Fibroblast of upper back skin (primary cell): ENCODE measurements at places on chromosomes 11 and 22.
A peak's percentile ranks its signal among the peaks of the same experiment; 100 is the strongest.

DNA sequence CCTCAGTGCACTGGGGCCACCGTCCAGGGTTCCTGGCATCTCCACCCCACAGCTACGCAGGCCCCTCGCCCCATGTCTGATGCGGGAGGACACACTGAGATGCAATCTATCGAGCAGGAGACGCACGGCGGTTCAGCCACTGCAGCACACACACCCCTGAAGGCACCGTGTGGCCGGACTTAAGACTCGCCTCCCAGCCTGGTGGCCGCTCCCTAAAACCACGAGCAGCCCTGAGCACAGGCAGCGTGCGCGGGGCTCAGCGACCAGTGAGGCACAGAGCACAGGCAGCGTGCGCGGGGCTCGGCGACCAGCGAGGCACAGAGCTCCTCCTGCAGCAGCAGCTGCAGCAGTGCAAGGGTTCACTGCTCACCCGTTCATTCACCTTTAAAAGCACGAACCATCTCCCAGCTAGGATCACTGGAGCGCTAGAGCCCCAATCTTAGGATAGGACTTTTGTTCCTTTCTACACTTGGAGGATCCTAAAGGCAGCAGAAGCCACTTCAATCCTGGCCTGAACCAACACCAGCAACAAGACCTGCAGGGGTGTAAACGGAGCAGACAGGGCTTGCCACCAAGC, 31.4 kb downstream of the TOLLIP start:
- DNase-seq = no peak

GRCh38 chr11:43589601-43590250, 90.8 kb upstream of the HSD17B12 start:
- DNase-seq = no peak

DNA sequence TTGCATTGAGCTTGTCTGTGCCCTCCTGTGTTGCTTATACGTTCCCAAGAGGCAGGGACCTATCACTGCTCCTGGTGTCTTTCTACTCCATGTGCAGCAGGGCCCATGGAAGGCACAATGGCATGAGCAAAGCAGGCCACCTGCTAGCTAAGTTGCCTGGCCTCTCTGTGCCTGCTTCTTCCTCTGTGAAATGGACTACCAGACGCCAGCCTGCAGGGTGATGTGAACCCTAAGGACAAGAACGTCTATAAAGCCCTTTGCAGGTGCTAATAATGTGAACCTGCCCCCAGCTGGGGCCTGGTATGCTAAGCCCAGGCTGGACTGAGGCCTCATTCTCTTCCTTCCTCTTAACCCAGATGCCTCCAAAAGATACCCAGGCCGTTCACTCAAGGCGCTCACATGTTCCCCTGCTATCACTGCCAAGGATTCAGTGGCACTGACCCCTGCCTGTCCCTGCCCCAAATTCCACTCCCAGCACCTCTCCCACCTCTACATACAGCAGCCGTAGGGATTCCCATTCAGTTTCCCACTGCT, 4.0 kb downstream of the GUCD1 start:
- no peak for DNase-seq

GRCh38 chr11:2846056-2846455, 39.5 kb downstream of the CDKN1C start:
- DNase-seq = peak; percentile 45

DNA sequence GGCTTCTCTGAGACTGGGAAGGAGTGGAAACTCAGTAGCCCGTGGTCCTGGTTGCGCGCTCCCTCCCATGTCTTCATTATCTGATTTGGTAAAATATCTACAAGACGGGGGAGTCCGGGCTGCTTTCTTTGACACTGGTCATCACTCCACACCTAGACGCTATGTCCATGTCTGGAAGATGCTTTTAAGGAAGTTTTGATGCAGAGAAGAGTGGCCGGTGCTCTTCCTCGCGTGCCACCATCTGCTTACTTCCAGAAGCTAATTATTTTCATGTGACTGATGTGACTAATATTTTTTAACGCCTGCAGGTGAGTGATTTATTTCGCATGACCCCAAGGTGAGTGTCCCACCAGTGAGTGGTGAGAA, 339 bp upstream of the TRIM21 start:
- no peak for DNase-seq

DNA sequence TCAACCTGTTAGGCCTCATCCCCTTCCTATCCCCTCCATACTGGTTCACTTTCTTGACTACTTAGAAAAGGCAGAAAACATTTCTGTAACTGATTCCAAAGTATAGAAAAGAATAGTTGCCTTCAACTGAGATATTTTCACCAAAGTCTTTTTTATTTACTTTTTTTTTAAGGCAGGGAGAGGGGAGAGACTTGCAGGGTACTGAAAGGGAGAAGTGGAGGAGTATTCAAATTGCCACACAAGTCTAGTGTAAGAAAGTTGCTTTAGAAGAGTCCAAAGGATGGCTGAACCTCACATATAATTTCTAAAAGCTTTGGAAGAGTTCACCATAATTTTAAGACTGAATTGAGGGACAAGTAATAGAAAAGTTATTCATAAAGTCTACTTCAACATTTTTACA, 6.3 kb downstream of the PHF21A start:
- no peak for DNase-seq

DNA sequence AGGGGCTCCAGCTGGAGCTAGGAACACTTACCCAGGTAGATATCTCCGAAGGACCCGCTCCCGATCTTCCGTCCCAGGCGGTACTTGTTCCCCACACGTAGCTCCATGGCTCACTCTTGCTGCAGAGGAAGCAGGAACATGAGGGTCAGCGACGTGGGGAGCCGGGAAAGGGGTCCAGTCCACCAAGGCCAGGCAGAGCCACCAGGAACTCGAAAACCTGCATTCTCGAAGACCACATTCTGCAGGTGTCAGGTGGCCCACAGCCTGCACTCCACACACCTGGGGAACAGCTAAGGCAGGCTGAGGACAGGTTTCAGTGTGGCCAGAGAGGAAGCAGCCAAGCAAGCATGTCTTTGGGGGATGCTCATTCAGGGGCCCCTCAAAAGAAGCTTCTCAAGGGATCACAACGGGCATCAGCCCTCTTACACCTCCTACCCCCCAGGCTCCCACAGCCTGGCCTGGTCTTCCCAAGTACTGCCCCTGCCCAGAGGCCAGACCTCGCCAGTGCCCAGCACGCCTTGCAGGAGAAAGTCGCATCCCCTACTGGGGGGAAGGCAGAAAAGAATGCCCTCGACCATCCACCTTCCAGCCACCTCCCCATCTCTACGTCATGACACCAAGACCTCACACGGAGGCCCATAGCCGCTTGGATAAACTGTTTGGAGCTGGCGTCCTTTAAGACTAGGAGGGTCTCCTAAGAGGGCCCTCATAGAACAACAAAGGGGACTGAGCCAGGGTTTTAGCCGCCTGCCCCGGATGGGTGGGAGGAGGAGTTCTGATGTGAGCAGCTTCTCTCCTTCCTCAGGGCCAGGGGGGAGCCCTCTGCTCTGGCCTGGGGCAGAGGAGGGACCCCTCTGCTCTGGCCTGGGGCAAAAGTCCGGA, 2.9 kb downstream of the CSNK1E start:
- DNase-seq = peak; percentile 33

DNA sequence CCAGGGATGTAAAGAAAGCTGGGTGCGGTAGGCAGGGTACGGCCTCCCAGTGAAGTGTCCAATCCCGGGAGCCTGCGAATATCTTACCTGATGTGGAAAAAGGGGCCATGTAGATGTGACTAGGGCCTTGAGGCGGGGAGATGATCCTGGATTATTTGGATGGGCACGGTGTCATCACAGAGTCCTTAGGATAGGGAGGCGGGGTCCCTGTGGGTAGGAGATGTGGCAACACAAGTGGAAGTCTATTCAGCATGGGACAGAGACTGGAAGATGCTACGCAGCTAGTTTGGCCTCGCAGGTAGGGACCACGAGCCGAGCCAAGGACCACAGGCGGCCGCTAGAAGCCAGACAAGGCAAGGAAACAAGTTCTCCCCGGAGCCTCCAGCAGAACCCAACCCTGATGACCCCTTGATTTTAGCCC, 46.4 kb upstream of the SHANK2 start:
- no peak for DNase-seq

GRCh38 chr11:32584921-32585320, 1.3 kb downstream of the EIF3M start:
- DNase-seq = peak; percentile 5

DNA sequence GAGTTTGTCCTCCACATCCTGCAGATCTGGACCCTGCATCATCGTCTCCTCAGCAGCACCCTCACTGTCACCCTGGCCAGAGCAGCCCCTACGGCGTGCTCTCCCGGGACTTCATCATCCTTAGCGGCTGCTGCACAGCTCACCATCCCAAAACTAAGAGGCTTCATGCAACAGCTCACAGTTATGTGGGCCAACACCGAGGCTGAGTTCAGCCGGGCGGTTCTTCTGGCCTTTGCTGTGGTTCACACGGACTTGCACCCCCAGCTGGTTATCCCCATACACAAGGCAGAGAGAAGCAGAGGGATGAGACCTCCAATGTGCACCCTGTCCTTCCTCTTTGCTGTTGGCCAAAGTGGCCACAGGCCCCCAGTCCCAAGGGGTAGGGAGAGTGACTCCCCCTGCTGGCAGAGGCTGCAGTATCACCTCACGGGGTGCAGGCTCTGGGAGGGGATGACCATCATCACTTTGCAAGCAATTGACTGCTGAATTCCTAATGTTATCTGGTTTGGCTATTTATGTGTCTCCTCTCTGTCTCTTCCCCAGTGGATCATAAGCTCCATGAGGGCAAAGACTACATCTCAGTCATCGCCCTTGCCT, 276.8 kb downstream of the BRD1 start:
- no peak for DNase-seq

DNA sequence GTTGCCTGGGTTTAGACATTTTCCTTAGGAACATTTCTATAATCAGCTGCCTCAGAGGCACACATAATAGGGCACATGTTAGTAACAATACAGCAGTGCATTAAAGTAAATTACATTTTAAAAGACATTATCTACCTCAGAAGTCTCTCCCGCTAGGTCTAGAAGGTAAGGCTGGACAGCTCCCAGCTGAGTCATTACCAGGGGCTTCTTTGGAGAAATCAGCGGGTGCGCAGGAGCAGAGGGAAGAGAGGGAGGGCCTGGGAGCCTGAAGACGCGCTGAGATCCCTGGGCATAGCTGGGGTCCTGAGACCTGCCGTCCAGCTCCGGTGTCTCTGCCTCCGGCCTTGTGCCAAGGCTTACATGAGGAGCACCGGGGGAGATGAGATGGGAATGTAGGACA, 67.7 kb downstream of the TMPRSS5 start:
- no peak for DNase-seq
